ENCODE measurements at places on chromosomes 5 and 9.

DNA sequence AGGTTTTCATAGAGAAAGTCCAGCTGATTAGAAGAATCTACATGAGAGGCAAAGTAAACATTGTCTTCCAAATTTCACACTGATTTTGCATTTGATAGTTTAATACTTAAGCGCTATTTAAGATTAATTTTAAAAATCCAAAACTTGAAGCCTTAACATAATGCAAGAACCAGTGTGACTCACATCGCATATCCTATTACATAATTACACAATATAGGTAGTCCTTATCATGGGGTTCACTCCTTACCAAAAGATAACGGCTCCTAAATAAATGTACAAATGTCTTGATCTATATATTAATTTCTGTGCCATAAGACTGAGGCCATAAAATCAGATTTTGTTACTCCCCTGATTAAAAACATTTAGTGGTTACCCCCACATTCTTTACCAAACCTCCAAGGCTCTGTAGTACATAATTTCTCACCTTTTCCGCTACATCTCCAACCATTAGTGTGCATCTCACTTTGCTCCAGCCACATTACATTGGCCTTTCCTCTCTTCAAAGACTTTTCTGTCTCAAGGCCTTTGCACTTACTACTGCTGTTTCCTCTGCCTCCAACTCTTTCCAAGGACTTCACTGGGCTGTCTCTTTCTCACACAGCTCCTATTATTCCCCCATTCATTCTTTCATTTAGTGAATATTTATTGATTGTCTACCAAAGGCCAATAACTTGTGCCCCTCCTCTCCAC lies 1.0 kb downstream of the RIOK2 start:
- no peak for DNase-seq

DNA sequence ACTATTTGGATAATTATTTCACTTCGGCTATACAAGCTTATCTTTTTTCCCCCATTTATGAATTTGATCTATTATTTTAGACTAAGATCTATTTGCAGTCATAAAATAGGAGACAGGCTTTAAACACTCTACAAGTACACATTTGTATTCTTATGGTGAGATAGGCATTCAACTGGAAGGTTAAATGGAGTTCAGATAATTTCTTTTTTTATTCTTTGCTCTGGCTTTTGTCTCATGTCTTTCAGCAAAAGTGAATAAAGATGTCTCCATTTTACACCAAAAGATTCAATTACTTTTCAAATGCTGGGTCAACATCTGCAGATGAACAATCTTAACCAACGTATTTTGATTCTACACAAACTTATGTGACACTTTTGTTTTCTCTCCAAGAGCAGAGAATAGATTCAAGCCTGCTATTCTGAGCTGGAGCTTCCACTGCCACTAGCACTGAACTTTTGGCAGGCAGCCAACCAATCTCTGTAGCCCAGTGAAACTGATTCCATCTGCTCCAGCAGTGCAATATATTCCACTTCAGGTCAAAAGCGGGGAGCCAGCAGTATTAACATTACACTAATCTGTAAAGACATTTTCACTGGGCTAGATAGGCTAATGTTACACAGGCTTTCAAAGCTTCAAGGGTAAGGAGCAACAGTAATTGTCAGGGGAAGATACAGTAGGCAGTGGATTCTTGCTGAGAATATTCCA lies 452.0 kb upstream of the ZNF608 start:
- DNase-seq, result no peak

- no peak for DNase-seq
These were observed 123.2 kb downstream of the TEX10 start for GRCh38 chr9:100229561-100229960.

GRCh38 chr5:75331095-75332090 lies 5.6 kb upstream of the HMGCR start:
- no peak for DNase-seq

- no peak for DNase-seq
These were observed 232.3 kb downstream of the FANCC start for GRCh38 chr9:95085036-95085770.

DNA sequence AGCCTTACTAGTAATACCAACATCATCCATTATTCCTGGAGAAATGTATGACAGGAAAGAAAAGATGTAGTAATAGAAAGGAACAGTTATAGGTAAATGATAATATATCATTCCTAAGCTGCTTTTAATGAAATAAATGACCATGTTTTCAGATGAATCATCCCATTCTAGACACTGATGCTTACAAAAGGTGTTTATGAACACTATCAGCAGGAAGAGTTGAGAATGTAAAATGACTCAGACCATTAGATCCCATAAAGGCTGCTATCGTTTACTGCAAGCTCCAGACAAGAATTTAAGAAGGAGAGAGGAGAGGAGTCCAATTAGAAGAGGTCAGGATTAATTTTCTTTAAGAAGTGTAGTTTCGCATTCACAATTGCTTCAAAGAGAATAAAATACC lies 1033.5 kb downstream of the EFNA5 start:
- no peak for DNase-seq

DNA sequence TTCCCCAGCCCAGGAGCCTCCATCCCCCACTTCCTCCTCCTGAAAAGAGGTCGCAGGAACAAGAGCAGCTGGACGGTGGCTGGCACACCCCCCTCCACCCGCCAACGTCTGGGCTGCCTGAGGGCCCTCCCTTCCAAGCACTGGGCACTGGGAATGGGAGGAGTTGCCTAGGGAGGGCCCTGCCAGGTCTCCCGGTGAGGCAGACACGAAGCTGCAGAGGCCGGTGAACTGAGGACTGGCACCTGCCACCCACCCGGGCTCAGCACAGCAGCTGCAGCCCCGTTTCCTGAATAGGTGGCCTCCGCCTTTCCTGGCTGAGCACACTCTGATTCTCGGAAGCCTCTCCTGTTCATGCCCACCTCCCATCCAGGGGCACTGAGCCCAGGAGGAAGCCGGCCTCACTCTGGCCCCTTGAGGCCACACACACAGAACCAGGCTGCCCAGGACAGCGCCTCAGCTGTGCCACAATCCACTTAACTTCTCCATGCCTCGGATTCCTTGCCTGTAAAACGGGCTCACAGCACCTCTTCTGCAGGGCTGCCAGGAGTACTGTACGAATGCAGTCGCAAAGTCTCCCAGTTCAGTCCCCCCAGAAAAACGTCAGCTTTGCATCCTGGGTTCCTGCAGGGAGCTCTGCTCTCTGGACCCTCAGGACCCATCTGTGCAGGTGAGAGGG lies 1.3 kb downstream of the NPDC1 start:
- no peak for DNase-seq

GRCh38 chr5:138240650-138241385 lies 27.7 kb upstream of the CDC23 start:
- no peak for DNase-seq

- no peak for DNase-seq
These were observed 34.5 kb upstream of the TENT2 start for GRCh38 chr5:79577693-79578092.
